ENCODE measurements at places on chromosomes 11 and 22.

DNA sequence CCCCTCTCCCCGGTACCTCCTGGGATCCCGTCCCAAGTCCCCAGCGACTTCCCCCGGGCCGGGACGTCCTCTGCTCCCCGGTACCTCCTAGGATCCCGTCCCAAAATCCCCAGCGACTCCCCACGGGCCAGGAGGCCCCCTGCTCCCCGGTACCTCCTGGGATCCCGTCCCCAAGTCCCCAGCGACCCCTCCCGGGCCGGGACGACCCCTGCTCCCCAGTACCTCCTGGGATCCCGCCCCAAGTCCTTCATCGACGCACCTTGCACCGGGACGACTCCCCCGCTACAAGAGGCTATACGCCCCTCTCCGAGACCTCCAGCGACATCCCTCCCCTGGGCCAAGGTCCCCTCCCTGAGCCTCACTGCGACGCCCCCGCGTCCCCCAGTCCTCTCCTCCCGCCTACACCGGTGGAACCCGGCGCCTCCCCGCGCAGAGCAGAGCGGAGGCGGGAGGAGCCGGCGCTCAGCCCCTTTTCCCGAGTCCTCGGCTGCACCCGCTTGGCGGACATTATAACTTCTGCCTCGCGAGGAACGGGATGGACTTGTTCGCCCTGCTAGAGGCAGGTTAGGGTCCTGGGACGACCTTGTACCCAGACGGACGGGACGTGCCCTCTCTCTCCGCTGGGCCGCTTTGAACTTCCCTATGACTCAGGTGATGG is 912 bp downstream of the KREMEN1 start:
- DNase-seq, result no peak

DNA sequence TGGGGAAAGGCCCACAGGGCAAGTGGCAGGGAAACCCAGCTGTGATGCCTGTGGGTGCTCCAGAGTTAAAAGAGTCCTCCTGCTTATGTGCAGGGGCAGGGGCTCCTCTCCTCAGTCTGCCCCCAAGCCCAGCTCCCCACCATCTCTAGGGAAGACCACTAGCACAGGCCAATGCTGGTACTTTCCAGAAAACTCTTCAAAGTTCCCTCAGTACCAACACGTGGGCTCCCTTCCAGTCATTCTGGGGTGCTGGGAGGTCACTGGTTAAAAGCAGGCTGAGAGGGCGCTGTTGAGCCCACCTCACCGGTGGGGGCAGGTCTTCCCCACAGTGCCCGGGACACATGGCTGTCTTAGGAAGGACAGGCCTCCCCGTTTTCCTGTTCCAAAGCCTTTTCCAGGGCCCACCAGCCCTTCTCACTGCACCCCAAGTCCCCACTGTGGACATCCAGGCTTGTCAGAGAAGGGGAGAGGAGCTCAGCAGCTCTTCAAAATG is 154.6 kb downstream of the TRIM29 start:
- no peak for DNase-seq

DNA sequence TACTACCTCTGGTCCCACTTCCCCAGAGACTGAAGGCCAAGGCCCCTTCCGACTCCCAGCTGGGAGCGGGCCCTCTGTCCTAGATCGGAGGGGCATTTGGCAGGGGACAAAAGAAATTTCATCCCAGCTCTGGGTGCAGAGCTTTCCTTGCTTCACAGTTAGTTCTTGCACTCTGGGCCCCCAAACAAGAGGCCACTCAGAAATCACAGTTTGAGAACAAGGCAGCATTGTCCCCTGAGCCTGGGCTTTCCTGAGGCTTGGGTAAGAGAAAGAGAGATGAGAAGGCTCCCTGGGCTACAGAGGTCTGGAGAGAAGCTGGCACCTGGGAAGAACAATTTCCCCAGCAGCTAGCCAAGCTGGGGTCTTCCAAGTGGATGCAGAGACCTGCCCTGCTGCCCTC is 71.8 kb upstream of the NCAM1 start:
- no peak for DNase-seq

DNA sequence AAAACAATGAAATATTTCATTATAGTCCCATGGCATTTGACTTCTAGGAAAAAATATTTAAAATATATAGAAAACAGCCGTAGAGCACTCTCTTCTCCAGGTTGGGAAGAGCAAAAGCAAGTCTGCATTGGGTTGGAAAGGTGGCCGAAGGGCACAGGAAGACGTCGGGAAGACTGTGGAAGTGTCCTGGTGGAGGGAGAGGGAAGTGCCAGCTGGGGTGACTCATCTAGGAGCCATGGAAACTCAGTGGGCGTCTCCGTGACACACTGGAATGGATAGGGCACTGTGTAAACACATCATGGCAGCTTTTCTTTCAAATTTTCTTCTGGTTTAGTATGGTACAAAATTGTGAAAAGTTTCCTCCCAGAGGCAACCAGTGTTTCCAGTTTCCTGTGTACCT is 12.7 kb downstream of the GTPBP1 start:
- no peak for DNase-seq

DNA sequence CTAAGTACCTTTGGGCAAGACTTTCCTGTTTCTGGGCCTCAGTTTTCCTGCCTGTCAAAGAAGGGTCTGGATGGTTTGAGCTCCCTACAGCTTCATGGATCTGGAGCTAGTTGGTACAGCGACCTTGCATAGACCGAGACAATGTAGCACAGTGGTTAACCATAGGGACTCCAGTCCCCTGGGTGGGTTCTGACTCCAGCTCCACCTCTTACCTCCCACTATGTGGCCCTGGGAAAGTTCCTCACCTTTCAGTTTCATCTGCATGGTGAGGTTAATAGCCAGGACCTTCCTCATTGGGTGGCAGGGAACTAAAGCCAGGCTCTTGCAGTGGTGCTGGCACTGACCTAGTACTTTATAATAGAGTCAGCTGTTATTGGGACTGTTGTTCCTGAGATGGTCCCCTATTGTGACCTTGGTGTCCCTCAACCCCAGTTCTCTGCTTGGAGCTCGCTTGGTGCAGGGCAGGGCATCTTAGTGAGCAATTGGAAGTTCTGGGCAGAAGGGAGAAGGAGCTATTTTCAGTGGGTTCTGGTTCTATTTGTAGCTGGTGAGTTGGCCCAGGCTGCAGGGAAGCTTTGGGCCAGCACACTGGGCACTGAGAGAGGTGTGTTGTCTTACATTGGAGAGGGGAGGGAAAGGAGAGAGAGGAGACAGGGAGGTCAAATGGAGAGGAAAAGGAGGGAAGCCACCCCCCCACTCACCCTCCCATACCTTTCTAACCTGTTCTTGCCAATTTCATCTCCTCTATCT is 10.7 kb upstream of the MTMR3 start:
- DNase-seq, result peak; percentile 28

GRCh38 chr11:60080535-60080934 is 7.9 kb upstream of the MS4A2 start:
- DNase-seq, result no peak

DNA sequence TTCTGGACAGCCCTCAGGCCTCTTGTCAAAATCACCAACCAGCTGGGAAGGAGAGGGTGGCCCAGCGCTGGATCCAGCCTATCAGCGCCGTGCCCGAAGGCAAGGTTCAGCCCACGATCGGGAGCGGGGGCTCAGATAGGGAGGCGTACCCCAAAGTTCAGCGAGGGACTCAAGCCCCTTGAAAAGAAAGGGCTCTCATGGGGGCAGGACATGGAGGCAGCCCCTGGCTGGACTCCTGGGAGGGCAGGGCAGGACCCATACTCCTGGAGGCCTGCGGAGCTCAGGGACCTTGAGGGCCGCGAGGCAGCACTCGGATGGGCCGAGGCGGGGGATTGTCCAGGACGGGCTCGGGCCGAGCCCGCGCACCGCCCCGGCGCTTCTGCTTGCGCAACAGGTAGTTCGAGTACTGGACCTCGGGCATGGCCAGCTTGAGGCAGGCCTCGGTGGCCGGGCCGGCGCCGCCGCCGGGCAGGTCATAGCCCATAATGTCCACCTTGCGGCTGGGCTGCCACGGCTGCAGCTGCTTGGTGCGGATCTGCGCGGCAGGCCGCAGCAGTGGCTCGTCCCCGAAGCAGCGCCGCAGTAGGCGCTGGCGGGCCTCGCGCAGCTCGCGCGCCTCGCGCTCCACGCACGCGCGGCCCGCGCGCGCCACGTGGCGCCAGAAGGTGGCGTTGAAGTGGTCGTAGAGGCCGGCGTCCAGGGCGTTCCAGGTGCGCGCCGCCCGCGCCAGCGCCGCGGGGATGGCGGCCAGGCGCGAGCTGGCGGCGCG is 6.5 kb downstream of the GAL3ST3 start:
- no peak for DNase-seq

GRCh38 chr11:581752-582151 is 5.5 kb downstream of the PHRF1 start:
- no peak for DNase-seq

- DNase-seq, result no peak
These were observed 63.9 kb downstream of the AHNAK start for GRCh38 chr11:62482753-62483152.

DNA sequence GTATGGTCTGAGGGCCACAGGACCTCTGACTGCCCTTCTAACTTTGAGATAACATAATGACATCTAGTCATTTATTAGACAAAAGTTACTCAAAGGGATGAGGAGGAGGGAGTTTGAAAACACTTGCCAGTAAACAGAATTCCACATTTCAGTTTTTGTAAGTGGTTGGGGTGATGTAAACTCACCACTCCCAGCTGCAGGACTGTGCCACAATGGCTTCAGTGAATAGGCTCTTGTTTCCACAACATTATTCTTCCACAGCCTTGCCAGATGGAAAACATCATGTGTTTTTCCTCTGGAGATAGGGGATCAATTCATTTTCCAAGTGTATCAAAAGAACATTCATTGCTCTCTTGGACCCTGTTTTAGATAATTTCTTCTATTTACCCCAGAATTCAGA is 147.2 kb upstream of the BDNF start:
- DNase-seq, result no peak

DNA sequence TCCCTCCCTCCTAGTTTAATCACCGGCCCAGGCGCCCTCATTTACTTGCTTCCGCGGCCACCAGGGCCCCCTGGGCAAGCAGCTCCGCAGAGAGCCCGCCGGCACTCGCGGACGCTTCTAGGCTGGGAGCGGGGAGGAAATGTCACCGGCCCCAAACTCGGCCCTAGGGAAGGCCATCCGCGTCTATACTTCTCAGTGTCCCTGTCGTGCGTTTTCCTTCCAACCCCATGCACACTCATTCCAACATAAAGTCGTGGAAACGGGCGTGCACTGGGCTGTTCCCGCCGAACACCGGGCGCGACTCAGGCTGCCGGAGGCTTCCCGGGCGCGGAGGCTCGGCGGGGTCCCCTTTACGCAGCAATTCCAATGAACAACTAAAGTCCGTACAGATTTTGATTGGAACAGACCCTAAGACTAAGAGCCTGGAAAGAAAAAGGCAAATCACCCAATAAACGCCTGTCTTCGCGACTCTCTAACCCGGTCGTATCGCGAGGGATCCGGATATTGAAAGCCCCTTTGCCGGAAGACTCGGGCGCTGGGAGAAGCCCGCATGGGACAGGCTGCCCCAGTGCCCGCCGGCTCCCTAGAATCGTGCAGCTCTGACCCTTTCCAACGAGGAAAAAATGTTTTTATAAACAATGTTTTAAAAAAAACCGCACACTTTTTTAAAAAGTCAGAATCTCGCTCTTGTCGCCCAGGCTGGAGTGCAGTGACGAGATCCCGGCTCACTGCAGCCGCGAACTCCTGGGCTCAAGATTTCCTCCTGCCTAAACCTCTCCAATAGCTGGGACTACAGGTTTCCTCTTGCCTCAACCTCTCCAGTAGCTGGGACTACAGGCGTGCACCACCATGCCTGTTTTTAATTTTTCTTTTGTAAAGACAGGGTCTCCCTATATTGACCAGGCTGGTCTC is 1.3 kb upstream of the BARX2 start:
- DNase-seq, result no peak

- no peak for DNase-seq
These were observed 20.9 kb downstream of the PARVG start for GRCh38 chr22:44201665-44202064.

DNA sequence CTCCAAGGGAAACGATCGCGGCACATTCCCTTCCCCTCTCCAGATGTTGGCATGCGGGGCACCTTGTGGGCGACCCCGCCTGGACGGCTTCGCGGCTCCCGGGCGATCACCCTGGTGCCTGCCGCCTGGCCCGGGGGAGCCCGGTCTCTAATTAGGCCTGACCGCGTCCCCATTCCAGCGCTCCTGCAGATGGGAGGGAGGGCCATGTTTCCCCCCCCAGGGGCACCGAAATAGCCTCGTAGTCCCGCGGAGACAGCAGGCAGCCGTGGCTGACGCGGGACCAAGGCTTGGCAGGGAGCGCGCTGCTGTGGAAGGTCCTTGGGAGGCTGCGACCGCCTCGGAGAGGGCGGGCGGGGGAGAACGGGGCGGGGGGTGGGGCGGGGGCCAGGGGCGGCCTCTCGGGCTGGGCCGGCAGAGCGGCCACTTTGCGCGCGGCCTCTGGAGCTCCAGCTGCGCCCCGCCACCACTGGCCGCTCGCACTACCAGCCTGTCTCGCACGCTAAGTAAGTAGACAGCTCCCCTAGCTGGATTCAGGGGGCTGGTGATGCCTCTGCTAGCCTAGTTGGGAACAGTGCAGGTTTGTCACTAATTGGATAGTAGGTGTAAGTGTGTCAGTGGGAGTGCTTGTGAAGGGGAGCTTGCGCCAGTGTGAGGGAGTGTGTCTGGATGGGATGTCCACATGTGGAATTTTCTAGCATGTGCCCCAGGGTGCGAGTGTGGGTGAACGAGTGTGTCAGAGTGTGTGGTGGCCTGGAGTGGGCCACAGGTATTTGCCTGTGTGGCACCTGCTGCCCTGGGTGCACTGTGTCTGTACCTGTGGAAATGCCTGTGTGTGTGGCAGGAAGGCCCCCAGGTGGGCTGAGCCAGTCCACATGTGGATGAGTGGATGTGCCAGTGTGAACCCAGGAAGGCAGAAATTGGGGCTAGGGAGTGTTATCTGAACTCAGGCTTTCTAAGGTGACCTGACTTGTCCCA is at the start of gene INSC:
TSS of gene INSC (plus strand) at position 423 of the 975 bp plus-strand sequence. CDS start 34,252 bp downstream, outside the sequence.
- no peak for DNase-seq

- DNase-seq, result no peak
These were observed 3.1 kb downstream of the IFITM1 start for GRCh38 chr11:316891-317301.

DNA sequence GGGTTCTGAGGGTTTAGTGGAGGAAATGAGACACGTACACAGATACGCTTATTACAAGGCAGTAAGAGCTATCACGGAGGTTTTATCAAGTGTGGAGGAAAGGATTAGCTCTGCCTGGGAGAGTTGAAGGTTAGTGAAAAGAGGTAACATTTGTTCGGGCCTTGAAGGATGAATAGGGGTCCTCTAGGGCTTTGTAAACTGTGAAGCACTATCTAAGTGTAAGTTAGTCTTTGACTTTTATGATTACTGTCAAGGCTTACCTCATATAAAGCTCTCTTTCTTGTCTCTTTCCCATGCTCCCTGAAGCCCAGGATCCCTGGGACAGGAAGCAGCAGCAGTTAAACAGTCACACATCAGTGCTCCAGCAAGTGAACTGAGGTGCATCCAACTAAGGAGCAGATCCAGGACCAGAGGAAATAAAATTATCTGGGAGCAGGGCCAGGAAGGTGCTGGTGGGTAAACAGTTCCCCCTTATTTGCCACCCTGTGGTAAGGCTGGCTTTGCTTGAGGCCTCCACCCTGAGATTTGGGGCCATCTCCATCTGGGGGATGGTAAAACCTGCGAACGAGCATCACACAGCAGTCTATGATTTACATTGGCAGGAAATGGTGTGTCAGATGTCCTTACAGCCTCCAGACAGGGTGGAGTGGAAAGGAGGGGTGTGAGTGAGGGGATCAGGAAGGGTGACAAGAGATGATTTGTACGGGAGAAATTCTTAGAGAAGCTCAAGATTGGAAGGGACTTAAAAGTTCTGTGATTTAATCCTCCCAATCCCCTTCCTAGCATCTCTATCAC is 27.2 kb downstream of the GVQW3 start:
- DNase-seq, result no peak

- DNase-seq, result no peak
These were observed 357.8 kb downstream of the CADM1 start for GRCh38 chr11:115146425-115146824.

- DNase-seq, result no peak
These were observed 1.8 kb downstream of the FUT4 start for GRCh38 chr11:94545264-94546161.
